ENCODE measurements at places on chromosomes 3 and 15.
A peak's percentile ranks its signal among the peaks of the same experiment; 100 is the strongest.

DNA sequence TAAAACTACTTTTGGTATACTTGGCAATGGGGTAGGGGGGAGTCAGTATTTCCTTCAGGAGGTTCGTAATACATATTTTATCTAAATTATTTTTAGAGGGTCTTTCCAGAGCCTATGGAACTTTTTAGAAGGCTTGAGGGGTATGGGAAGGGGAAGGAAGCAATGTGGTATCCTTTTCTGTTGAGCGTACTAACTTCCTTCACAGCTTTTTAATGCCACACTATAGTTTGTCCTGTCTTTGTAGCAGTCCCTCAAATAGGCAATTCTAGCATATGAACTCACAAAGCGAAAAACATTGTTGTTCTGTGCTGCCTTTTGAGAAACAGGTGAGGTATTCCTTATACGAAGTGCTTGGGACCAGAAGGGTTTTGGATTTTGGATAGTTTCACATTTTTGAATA, 22.3 kb upstream of the P2RY13 start:
- DNase-seq = no peak

GRCh38 chr3:43148033-43148432, 42.2 kb upstream of the POMGNT2 start:
- DNase-seq = no peak

- no peak for DNase-seq
Observed at GRCh38 chr3:74271541-74271940, 342.9 kb downstream of the CNTN3 start.

GRCh38 chr3:28317438-28318022, 31.0 kb upstream of the ZCWPW2 start:
- DNase-seq = no peak

- DNase-seq = no peak
Observed at GRCh38 chr3:113802795-113803455, 35.7 kb upstream of the GRAMD1C start.

DNA sequence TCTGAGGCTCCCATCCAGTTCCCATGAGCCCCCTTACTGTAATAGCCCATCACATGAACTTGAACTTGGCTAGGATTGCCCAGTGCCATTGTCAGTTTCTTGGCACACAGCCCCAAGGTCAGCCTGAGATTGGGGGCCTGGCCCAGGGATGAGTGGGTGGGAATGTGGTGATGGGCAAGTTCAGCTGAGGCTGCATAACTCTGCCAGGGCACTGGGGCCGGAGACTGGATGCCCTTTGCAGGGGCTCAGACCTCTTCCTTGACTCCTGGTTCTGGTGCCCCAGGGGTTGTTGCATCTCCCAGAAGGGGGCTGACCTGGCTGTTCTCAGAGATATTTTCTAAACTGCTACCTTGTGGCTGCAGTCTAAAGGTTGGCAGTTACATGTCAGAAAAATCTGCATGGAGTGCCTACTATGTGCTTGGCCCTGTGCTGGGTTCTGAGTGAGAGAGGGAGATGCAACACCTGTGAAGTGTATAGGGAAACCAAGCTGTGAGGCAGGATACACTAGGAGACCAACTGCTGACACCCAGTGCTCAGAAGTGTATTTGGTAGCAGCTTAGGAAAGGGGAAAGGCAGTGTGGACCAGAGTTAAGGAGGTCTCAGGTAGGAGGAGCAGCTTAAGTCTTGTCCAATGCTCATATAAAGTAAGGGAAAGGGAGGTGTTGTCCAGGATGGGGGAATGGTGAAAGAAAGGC, 74.8 kb upstream of the PRR23C start:
- DNase-seq = no peak

DNA sequence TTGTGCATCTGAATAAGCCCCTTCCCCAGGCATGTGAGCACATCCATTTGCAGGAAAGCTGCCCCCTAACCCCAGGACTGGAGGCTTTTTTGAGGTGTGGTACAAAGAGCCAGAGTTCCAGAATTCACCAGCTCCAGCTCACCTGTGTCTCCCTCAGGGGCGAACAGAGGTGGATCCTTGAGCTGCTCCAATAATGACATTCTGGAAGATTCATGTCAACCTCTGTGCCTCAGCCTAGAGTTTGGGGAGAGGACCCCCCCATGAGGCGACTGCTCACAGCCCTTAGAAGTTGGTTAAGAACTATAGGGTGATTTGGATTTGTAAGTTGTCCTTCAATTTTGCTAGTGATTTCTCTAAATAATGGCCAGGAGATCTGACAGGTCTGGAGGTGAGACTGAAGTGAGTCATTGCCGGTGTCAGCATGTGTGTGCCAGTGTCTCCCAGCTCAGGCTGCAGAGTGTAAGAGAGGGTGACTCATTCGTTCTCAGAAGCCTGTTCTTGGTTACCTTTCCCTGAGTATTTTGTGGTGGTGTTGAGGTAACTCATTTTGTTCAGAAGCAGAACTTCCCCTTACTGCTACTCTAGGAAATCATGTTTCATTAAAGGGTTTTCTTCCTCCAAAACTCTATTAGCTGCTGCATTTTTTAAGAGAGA, 136.9 kb upstream of the TOPAZ1 start:
- DNase-seq = no peak

- no peak for DNase-seq
Observed at GRCh38 chr3:182585532-182586150, 207.7 kb upstream of the ATP11B start.

DNA sequence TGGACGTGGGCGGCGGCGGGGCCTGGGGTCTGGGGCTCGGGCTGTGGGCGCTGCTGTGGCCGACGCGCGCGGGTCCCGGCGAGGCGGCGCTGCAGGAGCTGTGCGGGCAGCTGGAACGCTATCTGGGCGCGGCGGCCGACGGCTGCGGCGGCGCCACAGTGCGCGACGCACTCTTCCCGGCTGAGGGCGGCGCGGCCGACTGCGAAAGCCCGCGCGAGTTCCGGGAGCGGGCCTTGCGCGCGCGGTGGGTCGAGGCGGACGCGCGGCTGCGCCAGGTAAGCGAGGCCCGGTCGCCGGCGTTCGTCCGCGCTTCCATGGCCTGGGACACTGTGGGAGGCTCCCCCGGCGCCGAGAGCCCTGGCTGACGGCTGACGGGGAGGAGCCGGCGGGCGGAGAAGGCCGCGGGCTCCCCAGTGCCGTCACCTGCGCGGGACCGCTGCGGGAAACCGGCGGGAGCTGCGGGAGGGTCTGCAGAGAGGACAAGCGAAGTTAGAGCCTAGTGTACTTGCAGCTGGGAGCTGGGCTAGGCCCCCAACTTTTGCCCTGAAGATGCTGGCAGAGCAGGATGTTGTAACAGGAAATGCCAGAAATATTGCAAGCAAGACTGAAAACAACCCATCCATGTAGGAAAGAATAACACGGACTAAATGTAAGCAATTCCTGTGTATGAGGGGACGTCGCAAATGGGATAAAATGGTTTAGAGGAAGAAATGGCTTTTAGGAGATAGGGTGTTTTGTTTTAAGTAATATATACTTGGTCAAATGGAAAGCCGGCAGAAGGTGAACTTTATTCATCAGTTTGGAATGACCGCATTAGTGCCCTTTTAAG, 847 bp downstream of the WHAMM start:
- no peak for DNase-seq

- DNase-seq = peak; percentile 36
Observed at GRCh38 chr3:114686621-114687020, 392.8 kb downstream of the TIGIT start.

GRCh38 chr3:16993227-16993626, 108.5 kb downstream of the PLCL2 start:
- no peak for DNase-seq

DNA sequence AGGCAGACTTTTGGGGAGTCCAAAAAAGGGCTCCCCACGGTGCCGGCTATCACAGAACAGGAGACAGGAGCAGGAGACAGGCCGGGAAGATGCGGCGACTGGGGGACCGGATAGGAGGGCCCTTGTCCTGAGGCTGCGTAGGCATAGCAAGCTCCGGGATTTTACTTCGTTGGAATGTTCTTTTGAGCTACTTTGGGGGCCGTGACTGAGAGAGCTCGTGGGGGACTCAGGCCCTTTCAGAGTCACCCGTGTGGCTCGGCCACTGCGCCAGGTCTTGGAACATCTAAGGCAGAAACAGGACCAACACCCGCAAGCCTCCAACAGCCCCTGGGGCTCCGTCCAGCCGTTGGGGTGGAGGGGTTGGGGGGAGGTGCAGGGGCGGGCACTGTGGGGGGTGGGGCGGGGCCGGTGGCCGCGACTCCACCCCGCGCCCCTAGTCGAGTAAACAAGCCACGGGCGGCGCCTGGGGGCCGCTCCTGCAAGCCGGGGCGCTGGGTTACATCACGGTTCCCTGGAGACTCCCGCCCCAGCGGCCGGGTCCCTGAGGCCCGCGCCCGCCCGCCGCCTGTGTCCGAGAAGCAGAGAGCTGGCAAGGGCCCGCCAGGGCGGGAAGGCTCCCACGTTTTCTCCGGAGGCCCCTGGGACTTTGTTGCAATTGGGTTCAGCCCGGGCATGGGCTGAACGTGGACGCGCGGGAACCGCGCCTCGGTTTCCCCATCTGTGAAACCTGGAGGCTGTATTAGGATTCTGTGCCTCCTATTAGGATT, 23.3 kb upstream of the C15orf39 start:
- no peak for DNase-seq

GRCh38 chr15:52109559-52110451, 2.8 kb downstream of the BCL2L10 start:
- DNase-seq = no peak

DNA sequence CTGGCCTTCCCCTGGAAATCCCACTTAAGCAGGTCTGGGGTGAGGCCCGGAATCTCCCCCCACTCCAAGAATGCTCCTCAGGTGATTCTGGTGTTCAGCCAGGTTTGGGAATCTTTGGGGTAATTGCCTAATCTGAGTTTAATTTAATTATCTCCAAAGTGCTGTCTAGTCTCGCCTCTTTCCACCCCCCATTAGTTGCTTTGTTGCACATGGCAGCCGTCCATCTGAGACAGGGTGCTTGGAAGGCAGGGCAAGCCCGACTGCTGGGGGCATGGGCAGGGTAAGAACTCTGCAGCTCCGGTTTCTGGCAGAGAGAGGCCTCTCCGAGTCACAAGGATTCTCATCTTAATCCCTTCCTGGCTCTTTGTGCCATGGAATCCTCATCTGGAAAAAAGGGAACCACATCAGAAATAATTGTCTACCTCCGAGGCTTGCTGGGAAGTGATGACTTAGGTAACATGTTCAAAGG, 15.0 kb downstream of the IL17RD start:
- DNase-seq = no peak

DNA sequence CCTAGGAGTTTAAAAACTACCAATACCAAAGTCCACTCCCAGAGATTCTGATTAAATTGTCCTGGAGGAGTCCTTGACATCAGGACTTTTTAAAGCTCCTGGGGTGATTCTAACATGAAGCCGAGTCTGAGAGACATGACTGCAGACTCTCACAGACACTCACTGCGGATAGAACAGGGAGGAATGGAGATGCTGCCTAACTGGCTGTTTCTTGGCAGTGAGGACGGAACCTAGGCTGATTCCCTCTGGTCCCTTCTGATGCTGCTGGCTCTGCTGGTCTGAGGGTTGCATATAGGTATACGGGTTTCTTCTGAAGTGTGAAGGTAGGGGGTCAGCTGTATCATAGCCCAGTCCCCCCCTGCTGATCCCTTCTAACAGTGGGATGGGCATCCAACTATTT, 1.3 kb upstream of the HRG start:
- DNase-seq = no peak

GRCh38 chr3:43852066-43852465, 161.3 kb downstream of the ABHD5 start:
- no peak for DNase-seq

GRCh38 chr3:171363202-171363601, 97.0 kb downstream of the TNIK start:
- no peak for DNase-seq

GRCh38 chr3:64684715-64685261, 3.0 kb downstream of the ADAMTS9 start:
- no peak for DNase-seq

GRCh38 chr3:33170531-33170930, 48.1 kb downstream of the SUSD5 start:
- no peak for DNase-seq

DNA sequence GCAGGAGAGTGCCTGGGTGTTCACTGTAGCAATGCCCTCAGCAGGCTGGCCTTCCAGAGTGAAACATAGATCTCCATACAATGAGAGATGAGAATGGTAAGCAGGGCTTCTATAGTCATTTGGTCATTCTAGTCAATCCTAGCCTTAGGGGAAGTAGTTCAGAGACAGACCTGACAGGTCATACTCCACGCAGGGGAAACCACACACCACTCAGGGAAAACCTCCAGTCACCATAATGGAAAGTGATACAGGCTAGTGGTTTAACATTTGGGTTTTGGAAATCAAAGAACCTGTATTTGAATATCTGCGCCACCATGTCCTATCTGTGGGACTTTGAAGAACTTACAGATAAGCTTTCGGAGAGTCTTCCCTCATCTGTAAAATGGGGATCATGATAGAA, 425.7 kb upstream of the PPP2R3A start:
- DNase-seq = no peak

GRCh38 chr15:91393186-91393585, 293.1 kb downstream of the SV2B start:
- DNase-seq = no peak

DNA sequence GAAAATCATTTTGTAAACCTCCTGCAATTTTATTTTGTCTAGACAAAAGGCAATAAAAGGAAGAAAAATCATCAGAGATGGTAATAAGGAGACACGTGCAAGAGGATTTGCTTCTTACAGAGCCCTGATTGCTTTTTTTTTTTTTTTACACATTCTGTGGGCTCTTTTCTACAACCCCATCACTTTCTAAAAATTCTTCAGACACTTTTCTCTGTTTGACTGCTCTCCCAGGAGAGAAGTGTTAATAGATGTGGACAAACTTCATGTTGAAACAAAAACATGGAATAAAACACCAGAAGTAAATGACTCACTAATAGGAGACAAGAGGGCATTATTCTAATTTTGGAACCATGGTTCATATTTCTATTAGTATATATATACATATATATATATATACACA, 114.4 kb upstream of the TPRG1 start:
- DNase-seq = no peak

DNA sequence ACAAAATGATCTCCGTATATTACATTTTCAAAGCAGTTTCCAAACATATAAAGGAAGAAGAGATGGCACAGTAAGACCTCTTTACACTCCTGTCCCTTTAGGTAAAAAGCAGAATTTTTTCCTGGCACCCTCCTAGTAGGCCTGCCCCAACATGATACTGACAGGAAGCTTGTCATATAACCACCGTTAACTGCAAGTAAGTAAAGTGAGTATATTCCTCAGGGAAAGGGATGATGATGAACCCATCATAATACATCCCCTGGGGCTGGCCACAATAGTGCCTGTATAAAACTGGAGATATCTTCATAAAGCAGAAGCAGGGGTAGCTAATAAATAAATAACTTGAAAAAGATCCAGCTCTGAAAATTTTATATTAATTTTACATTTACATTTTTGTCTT, 893.0 kb downstream of the DIPK2A start:
- no peak for DNase-seq

GRCh38 chr3:53181024-53181371, 20.0 kb downstream of the PRKCD start:
- DNase-seq = no peak

GRCh38 chr3:55491296-55491816, 4.2 kb upstream of the WNT5A start:
- no peak for DNase-seq

Measured in GF-D8 (cell line).